Calu3 (cell line): ENCODE measurements at places on chromosomes 16 and 17.

DNA sequence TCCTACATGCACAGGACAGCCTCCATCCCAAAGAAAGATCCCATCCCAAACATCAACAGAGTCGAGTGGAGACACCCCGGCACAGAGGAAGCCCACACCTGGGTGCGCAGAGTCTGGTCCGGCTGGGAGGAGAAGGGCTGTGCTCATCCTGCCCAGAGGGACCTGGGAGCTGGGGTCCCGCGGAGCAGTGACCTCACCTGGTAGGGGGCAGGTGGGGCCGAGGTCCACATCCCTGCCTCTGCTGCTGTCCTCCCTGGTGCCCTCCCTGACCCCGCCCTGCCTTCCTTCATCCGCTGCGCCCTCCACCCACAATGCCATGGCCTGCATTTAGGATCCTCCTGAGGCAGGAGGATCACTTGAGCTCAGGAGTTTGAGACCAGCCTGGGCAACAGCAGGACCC, 2.9 kb downstream of the C16orf90 start:
- no peaks in the 10 kb centered on the region for H3K27me3 ChIP-seq
- no peak overlapping the region for H3K27ac ChIP-seq
- no peak for DNase-seq
- H3K36me3 ChIP-seq, result peaks cover 21% of the 10 kb centered on the region
- no peak overlapping the region for H3K4me3 ChIP-seq

DNA sequence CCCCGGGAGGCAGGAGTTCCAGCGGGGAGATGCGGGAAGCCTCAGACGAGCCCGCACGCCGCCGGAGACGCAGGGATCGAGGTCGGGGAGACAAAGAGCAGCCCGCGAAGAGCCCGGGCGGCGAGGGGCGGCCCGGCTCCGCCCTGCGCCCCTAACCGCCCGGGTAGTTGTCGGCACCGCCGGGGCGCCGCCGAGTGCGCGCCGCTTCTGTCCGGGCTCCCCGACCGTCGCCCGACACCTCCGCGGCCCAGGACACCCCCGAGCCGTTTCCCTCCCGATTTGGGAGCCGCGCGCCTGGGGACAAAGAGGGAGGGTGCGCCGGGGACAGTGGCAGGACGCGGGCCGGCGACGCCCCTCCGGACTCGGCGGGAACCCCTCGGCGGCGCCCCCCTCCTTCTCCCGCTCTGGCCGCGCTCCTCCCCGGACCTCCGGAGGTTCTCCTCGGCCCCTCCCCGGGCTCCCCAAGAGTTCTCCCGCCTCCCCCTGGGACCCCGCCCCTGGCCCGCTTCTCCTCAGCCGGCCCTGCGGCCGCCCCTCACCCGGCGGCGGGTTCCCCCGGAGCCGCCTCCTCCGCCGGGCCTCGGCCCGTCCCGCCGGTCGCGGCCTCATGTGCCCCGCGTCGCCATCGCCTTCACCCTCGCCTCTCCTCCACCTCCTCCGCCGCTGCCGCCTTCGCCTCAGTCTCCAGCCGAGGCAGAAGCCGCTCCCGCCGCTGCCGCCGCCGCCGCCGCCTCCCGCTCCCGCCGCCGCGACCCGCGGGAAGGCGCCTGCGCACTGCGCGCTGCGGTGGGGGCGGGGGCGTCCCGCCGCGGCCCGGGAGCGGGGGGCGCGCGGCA, at the start of gene GJC1:
Gene GJC1, minus strand, starts transcription at position 765 of the 836 bp plus-strand sequence. CDS start 24,470 bp downstream, outside the sequence.
- H3K4me3 ChIP-seq, result peak within 1 kb of the TSS; percentile 99
- DNase-seq, result peak; percentile 74
- peaks cover 13% of the 10 kb centered on the region for H3K4me1 ChIP-seq
- H3K36me3 ChIP-seq, result peaks cover 27% of the 10 kb centered on the region
- peak within 1 kb of the TSS; percentile 96 for H3K27ac ChIP-seq

- no peak for DNase-seq
- no peak overlapping the region for H3K27ac ChIP-seq
- peaks cover 6% of the 10 kb centered on the region for H3K4me1 ChIP-seq
- peaks cover 3% of the 10 kb centered on the region for H3K36me3 ChIP-seq
Measured at GRCh38 chr16:67470359-67470758, 10.6 kb downstream of the ATP6V0D1 start.

GRCh38 chr16:88754912-88755744, 29.9 kb downstream of the PIEZO1 start:
- H3K4me3 ChIP-seq, result no peak overlapping the region
- H3K27me3 ChIP-seq, result no peaks in the 10 kb centered on the region
- H3K4me1 ChIP-seq, result peaks cover 29% of the 10 kb centered on the region
- H3K36me3 ChIP-seq, result peaks cover 24% of the 10 kb centered on the region

GRCh38 chr16:228852-229730, at the start of gene LUC7L:
TSS of gene LUC7L (minus strand) at chr16:229449. CDS start at chr16:229339, 110 bp downstream.
- H3K36me3 ChIP-seq, result peaks cover 58% of the 10 kb centered on the region
- H3K27ac ChIP-seq, result peak within 1 kb of the TSS; percentile 87
- H3K4me3 ChIP-seq, result peak within 1 kb of the TSS; percentile 94
- DNase-seq, result peak; percentile 93

DNA sequence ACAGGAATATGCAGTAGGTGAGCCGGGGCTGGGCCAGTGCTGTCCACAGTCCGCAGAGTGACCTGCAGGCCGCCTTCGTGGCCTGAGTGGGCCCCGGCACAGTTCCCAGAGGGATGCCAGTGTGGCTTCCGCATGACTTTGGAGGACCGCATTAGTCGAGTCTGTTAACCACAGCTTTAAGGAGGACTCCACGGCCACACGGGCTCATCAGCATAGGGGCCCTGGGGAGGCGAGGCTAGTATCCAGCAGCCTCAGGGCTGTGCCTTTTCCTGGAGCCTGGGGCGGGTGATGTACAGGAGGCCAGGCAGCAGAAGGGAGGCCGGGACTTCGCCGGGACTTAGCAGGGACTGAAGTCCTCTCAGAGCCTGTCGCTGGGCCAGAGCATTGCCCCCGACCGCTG, 13.2 kb downstream of the TSC2 start:
- no peak for DNase-seq
- no peak overlapping the region for H3K27ac ChIP-seq
- H3K4me1 ChIP-seq, result no peaks in the 10 kb centered on the region
- no peak overlapping the region for H3K4me3 ChIP-seq

GRCh38 chr16:2090777-2091546, 43.2 kb downstream of the TSC2 start:
- peak; percentile 82 for DNase-seq
- no peaks in the 10 kb centered on the region for H3K4me1 ChIP-seq
- H3K27ac ChIP-seq, result no peak overlapping the region
- peaks cover 59% of the 10 kb centered on the region for H3K36me3 ChIP-seq
- H3K27me3 ChIP-seq, result no peaks in the 10 kb centered on the region

- H3K4me3 ChIP-seq, result peak overlapping the region; percentile 3
- peaks cover 53% of the 10 kb centered on the region for H3K27me3 ChIP-seq
- DNase-seq, result no peak
Measured at GRCh38 chr17:80980397-80981061, 11.1 kb upstream of the CHMP6 start.

GRCh38 chr16:53740476-53740875, 36.5 kb downstream of the FTO start:
- H3K27ac ChIP-seq, result no peak overlapping the region
- peaks cover 13% of the 10 kb centered on the region for H3K36me3 ChIP-seq
- no peaks in the 10 kb centered on the region for H3K27me3 ChIP-seq
- H3K4me3 ChIP-seq, result no peak overlapping the region
- DNase-seq, result no peak
- H3K4me1 ChIP-seq, result peaks cover 41% of the 10 kb centered on the region

GRCh38 chr17:39244016-39244599, 18.4 kb upstream of the STAC2 start:
- H3K27ac ChIP-seq, result no peak overlapping the region
- H3K4me1 ChIP-seq, result peaks cover 23% of the 10 kb centered on the region
- H3K27me3 ChIP-seq, result peaks cover 26% of the 10 kb centered on the region
- H3K4me3 ChIP-seq, result no peak overlapping the region
- DNase-seq, result no peak
- H3K36me3 ChIP-seq, result peaks cover 20% of the 10 kb centered on the region

- peaks cover 9% of the 10 kb centered on the region for H3K36me3 ChIP-seq
- peak; percentile 12 for DNase-seq
- H3K27ac ChIP-seq, result no peak overlapping the region
- H3K27me3 ChIP-seq, result no peaks in the 10 kb centered on the region
- H3K4me3 ChIP-seq, result no peak overlapping the region
- H3K4me1 ChIP-seq, result peaks cover 38% of the 10 kb centered on the region
Measured at GRCh38 chr17:20202141-20202621, 193.0 kb downstream of the SPECC1 start.

- no peak overlapping the region for H3K4me3 ChIP-seq
- no peak overlapping the region for H3K27ac ChIP-seq
Measured at GRCh38 chr17:11583306-11583992, 14.8 kb upstream of the DNAH9 start.

GRCh38 chr17:32341857-32342602, at the start of gene C17orf75:
TSS of gene C17orf75 (minus strand) at chr17:32342173. CDS start at chr17:32342139, 34 bp downstream.
- H3K4me1 ChIP-seq, result peaks cover 32% of the 10 kb centered on the region
- peak within 1 kb of the TSS; percentile 95 for H3K4me3 ChIP-seq
- H3K36me3 ChIP-seq, result peaks cover 31% of the 10 kb centered on the region
- peak; percentile 87 for DNase-seq

DNA sequence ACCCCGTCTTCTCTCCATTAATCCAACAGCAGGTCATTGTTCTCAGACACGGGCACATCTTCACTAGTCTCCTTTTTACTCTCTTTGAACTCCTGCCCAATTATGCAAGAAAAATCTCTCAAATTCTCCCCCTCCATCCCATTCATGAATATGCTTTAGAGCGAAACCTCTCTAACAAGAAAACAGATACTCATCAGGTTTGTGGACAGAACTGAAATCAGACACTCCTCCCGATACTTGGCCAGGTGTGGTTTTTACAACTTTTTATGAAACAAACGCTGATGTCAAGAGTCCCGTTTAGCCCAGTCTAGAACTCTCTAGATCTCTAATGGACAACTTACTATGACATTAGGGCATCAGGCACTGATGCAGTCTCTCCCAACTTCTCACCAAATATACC, 40.9 kb downstream of the PIK3R5 start:
- no peaks in the 10 kb centered on the region for H3K4me1 ChIP-seq
- H3K36me3 ChIP-seq, result no peaks in the 10 kb centered on the region
- peaks cover 12% of the 10 kb centered on the region for H3K27me3 ChIP-seq

- DNase-seq, result no peak
- peaks cover 12% of the 10 kb centered on the region for H3K36me3 ChIP-seq
- H3K27ac ChIP-seq, result no peak overlapping the region
- no peaks in the 10 kb centered on the region for H3K27me3 ChIP-seq
- H3K4me1 ChIP-seq, result peaks cover 6% of the 10 kb centered on the region
Measured at GRCh38 chr17:28861393-28862203, 6.8 kb downstream of the ERAL1 start.

DNA sequence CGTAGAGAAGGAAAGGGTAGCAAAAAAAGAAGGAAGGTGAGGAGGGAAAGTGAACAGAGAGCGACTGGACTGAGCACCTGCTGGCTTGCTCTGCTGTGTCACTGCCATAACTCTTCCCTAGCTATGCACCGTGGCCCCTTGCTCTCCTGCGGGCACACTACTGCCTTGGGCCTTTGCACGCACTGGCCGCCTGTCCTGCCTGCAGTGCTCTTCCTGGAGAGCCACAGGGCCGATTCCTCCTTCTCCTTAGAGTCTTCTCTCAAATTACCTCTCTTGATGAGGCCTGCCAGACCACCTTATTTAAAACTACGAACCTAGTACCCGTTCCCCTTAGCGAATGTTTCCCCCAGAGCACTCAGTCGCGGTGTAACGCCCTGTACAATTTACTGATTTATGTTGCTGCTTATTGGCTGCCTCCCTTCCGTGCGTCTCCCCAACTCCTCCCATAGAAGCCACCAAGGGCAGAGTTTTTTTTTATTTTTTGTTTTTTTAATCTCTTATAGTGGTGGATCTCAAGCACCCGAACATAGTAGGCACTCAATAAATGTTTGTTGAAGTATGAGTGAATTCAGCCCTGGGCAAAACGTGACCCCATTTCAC, 70.3 kb downstream of the RAI1 start:
- H3K27ac ChIP-seq, result peak overlapping the region; percentile 16
- H3K27me3 ChIP-seq, result no peaks in the 10 kb centered on the region
- DNase-seq, result no peak
- H3K4me1 ChIP-seq, result peaks cover 25% of the 10 kb centered on the region
- peaks cover 19% of the 10 kb centered on the region for H3K36me3 ChIP-seq

DNA sequence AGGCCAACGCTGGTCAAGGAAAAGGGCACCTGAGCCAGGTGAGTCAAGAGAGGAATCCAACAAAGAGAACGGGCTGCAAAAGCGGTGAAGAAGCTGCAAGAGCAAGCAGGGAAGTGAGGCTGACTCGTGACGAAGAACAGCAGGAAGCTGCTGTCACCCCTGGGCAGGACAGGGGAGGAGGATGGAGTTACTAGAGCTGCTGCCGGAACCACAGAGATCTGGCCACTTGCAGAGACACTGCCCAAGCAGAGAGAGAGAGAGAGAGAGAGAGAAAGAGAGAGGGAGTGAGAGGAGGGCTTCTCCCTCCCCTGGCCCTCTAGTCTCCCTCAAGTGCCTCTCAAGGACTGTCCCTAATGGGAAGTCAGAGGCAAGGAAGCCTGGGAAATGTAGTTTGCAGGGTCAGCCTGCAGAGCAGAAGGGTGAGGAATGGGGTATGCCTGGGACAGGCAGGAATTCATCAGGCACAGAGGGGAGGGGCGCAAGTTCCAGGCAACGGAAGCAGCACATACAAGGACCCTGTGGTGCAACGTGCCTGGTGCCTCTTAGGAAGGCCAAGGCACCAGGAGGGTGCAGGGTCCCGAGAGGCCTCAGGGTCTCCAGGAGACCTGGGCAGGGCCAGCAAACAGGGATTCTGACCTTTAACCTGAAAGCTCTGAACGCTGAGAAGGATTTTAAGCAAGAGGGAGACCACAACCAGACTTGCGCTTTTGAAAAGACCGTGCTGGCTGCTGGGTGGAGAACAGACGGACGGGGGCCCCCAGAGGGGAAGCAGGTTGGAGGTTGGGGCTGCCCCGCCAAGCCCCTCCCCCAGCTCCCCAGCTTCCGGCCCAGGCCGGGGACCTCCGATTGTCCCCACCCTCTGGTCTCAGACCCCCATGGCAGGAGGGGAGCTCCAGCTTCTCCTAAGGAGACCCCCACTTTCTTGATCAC, 45.8 kb upstream of the CIBAR2 start:
- H3K4me3 ChIP-seq, result no peak overlapping the region
- peaks cover 10% of the 10 kb centered on the region for H3K4me1 ChIP-seq
- H3K27me3 ChIP-seq, result peaks cover 67% of the 10 kb centered on the region

DNA sequence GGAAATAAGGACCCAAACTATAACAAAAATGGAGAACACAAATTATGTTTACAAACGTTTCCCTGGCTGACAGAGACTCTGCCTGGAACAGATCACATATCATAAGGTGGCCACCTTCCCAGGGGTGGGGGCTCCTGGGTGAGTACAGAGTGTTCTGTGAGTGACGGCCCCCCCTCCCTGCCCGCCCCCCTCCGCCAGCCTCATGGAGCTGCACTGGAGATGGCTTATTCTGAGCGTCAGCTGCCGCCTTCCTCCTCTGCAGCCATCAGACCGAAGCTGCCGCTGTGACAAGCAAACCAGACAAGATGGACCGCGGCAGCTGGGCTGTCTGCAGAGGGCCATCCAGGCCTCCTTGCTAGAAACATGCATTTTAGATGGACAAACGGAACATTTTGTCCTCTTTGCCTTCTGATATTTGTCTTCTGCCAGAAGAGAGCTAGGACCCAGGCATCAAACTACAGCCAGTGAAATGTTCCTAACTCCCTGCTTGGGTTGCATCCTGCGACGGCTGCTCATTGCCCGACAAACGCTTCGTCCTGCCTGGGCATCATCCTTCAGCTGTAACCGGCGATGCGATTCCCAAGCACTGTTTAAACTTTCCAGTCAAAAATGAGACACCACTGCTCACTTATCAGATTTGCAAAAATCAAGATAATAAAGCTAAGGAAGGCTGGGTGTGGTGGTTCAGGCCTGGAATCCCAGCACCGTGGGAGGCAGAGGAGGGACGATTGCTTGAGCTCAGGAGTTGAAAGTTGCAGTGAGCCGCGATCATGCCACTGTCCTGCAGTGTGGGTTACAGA, 15.3 kb upstream of the RPTOR start:
- no peak overlapping the region for H3K4me3 ChIP-seq
- H3K4me1 ChIP-seq, result no peaks in the 10 kb centered on the region
- no peaks in the 10 kb centered on the region for H3K36me3 ChIP-seq
- H3K27ac ChIP-seq, result no peak overlapping the region
